NCI-H774 (cell line): ENCODE measurements at places on chromosomes 4 and X.

DNA sequence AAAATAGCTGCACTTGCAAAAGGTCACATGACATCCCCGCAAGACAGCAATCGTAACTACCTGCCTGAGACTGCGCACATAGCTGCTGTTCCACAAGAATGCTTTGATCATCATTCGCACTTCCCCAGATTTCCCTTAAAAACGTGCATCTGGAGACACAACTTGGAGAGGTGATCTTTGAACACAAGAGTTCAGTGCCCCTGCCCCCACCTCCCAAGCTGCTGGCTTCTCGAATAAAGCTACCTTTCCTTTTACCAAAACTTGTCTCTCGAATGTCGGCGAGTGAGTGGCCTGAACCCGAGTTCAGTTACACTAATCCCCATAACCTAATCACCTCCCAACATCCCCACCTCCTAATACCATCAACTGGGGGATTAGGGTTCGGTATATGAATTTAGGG is 14.4 kb upstream of the MRFAP1 start:
- DNase-seq: no peak

DNA sequence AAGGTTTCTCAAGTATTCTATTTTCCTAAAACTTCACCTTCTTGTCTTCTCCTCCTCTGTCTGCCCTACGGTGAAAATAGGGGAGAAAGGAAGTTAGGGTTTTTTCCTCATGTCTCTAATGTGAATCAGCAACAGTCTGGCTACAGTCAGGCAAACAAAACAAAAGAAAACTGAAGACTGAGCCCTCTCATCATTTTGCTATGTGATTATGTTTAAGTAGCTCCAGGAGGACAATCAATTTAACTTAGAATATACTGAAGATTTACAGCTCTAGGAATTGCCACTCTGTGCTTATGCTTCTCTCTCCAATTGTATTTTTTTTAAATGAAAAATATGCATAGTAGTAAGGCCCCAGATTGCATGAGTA is 316.2 kb downstream of the GPAT3 start:
- no peak for DNase-seq

DNA sequence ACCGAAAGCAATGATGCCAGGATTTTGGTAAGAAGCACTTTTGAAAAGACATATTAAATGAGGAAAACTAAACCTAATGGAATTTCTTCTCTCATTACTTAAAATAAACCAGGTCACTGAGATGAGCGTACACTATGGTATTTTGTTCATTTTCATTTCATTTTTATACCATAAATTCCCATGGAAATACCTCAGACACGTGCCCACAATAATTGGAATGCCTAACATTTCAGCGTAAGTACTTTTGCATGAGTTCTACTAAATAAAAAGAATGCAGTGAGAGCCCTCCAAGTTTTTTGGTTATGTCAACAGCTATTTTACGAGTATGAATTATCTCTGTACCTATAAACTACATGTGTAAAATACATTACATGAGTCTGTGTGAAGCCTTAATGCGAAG is 3.2 kb downstream of the CAMK2D start:
- DNase-seq: no peak

DNA sequence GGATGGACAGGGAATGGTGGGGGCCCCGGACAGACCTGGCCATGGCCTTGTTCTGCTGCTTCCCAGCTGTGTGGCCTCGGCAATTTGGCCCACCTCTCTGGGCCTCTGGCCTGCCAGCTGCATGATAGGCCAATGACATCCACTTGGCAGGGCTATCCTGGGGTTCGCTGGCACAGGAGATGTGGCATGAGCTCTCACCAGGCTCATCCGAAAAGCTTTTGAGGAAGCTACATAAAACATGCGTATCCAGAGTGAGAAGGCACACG is 18.1 kb downstream of the SH3TC1 start:
- no peak for DNase-seq

DNA sequence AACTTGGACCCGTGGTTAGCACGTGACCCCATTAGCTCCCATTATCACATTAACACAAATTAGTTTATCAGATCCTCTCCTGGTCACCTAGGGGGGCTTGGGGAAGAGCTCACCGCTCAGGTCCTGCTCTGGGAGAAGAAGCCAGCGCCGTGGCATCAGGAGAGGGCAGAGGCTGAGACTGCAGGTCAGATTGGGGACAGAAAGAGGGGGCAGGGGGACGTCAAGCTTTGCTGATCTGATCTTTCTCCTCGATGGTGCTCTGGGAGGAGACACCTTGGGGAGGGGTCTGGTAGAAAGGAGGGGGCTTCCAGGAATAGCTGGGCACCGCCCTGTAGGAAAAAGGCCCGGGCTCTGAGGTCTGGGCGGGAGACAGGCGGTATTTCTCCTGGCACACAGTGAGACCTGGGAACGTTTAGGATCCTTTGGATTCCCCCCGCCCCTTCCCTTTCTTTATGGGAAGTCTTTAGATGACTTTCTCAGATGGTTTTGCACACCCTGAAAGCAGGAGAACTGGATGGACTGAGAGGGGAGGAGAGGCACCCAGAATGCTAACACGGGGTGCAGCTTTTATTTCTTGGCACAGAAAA is 9.1 kb upstream of the ELF4 start:
- DNase-seq: no peak

GRCh38 chrX:47807548-47807947 is 29.2 kb upstream of the ZNF81 start:
- DNase-seq: no peak

DNA sequence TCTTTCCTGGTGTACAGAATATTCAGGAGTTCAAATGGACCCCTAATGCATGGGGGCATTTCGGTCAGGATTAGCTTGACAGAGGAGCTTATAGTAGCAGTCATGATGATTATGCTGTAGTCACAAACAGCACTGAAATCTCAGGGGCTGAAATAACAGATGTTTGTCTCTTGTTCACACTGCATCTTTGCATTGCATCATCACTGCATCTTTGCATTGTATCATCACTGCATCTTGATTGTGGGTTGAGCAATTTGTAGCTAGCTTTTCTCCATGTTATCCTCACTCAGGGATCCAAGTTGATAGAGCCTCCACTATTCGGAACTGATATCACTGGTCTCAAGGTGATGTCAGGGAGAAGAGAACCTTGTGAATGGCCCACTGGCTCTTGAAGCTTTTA is 160.9 kb downstream of the GATB start:
- DNase-seq: no peak

DNA sequence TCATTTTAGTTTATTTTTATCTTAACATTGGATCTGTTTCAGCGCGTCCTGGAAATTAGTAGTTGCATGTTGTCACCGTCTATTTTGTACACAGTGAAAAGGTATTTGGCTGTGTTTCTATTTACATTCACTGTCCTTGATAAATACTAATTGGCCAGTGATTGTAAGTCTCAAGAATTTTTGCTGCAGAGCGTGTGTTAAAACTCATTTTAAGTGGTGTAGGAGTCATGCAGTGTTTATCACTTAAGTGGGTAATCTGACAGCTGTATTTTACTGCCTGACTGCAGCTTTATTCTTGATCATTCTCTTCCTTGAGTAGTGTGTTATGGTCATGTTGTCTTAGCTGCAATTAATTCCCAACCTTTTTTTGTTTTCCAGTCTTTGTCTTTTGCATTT is 9.8 kb downstream of the GUCY1A1 start:
- no peak for DNase-seq

DNA sequence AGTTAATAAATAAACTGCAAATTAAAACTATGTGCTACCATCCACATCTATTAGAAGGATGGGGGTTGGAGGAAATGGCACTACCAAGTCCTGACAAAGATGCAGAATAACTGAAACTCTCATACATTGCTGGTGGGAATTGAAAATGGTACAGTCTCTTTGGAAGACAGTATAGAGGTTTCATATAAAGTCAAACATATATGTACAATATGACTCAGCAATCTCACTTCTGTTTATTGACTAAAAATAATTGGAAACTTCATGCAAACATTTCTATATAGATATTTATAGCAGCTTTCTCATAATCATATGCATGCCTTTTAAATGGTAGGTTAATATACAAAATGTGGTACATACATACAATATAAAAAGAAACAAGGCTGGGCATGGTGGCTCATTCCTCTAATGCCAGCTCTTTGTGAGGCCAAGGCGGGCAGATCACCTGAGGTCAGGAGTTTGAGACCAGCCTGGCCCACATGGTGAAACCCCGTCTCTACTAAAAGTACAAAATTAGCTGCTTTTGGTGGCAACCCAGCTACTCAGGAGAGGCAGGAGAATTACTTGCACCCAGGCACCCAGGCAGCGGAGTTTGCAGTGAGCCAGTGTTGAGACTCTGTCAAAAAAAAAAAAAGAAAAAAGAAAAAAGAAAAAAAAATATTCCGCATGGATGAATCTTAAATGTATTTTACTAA is 225.0 kb upstream of the CXXC4 start:
- DNase-seq: no peak

GRCh38 chr4:174423257-174423944 is 98.9 kb downstream of the HPGD start:
- DNase-seq: peak; percentile 6

DNA sequence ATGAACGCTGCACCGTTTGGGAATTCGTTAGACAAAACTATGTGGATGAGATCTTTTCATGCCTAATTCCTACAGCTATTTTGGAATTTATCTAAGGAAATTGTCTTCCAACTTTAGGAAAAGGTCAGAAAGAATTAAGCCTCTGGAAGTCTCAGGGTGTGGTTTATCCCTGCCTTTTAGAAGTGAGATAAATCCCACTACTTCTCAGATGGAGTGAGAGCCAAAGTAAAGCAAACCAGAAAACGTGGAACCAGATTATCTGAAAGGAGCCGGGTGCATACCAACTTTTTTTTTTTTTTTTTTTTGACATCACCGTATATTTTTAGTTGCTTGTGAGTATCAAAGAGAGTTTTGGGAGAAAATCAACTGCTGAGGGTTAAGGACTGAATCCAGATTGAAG is 79.6 kb downstream of the VCX2 start:
- DNase-seq: no peak

- no peak for DNase-seq
Measured at GRCh38 chr4:186494496-186494895, 60.9 kb downstream of the MTNR1A start.

GRCh38 chr4:110106931-110107296 is 91.5 kb downstream of the ELOVL6 start:
- DNase-seq: peak; percentile 3

- peak; percentile 5 for DNase-seq
Measured at GRCh38 chr4:742742-743311, 37.2 kb downstream of the PCGF3 start.

DNA sequence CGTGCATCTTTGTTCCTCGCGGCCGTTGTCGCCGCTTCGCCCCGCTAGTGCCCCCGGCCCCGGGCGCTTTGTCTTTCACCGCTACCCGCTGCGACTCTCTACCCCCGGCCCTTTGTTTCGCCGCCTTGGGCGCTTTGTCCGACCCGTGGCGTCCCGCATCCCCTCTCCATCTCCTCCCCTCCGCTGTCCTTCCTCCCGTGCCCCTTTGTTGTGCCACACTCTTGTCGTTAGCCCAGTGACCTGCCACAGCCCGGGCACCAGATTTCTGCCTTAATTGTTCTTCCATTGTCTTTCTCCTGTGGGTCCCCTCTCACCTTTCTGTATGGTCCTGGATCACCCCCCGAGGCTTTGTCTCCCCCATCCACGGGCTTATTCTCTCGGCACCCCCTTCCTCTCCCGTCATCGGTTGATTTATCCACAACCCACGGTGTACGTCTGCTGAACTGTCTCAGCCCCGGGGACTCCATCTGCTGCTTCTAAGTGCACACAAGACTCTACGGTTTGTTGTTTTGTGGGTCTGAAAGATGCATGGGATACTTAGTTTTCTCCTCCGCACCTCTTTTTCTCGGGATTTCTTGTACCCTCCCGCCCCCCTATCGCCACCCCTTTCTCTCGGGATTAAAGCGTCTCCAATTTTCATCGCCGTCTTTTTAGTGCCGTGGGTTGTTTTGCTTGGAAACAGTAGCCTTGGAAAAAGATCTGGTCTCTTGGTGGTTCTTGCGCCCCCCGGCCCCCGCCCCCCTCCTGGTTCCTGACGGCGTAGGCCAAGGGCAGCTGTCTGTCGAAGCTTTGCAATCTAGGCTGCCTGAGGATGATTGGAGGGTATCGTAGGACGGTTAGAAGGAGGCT is 783 bp downstream of the RBPJ start:
- no peak for DNase-seq

GRCh38 chr4:156729416-156729815 is 242.2 kb downstream of the PDGFC start:
- no peak for DNase-seq

GRCh38 chr4:100026066-100026465 is 76.0 kb upstream of the H2AZ1 start:
- DNase-seq: no peak

- DNase-seq: no peak
Measured at GRCh38 chr4:151948351-151949016, 187.7 kb upstream of the GATB start.

- DNase-seq: no peak
Measured at GRCh38 chr4:61245069-61245714, 45.1 kb downstream of the ADGRL3 start.

- DNase-seq: no peak
Measured at GRCh38 chr4:134862116-134862515, 660.5 kb upstream of the PABPC4L start.

- DNase-seq: no peak
Measured at GRCh38 chr4:135204311-135204710, 1002.7 kb upstream of the PABPC4L start.
